ENCODE measurements at places on chromosomes 6 and 20. TPM values are rescaled to one million over a fixed set of nuclear protein-coding genes. Genes with fewer than 3 reads are reported as not detected.

Gene OPN5
- total RNA-seq: 0.14 TPM

DNA sequence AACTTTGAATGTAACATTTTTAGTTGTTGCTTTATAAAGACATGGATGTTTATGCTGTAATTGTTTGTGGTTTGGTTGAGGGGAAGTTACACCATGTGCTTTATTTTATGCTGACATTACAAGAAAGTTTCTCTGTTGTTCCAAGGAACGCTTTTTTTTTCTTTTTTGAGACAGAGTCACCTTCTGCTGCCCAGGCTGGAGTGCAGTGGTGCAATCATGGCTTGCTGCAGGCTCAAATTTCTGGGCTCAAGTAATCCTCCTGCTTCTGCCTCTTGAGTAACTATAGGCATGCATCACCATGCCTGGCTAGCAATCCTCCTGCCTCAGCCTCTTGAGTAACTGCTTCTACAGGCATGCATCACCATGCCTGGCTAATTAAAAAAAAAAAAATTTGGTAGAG, 21.0 kb upstream of the IFNGR1 start:
- peak; percentile 95 for DNase-seq
- H3K27ac ChIP-seq: no peak overlapping the region
- H3K4me3 ChIP-seq: no peak overlapping the region
- H3K4me1 ChIP-seq: no peaks in the 10 kb centered on the region
- H3K27me3 ChIP-seq: no peaks in the 10 kb centered on the region

Gene SLC2A10
- 15.6 TPM for total RNA-seq

DNA sequence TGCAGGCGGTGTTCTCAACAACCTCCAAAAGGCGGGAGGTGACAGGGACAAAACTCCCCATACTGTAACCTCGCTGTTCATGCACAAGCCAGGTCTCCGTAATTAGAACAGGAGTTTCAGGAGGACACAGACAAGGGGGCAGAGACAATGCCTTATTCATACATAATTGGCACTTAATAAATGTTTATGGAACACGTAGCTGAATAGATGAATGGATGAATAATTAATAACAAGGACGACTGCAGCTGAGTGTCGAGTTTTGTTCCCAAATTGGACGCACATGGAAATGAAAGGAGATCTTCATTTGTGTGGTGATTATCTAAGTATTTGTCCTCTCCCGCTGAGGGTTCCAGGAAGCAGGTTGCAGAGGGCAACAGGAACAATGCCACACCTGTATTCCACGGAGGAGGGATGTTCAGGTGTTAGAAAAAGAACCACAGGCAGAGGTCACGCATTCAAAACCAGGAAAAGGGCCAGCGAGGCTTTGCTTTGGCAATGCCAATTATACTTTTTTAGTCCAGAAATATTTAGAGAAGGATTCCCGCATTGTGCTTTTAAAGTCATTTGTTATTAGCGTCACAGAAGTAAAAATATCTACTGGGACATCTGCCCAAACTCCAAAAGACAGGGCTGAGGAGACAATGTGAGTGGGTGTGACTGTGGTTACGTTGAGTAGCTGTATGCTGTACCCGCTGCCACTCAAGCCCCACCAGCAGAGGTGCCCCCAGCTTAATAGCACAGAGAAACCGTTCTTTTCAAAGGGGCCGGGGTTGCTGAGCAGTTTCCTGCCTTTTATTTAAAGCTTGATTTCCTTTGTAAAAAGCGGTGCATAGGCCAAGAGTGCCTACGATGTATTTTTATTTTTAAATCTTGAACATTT, 123.3 kb downstream of the PXDC1 start:
- H3K4me3 ChIP-seq: no peak overlapping the region
- DNase-seq: no peak
- no peak overlapping the region for H3K27ac ChIP-seq
- H3K27me3 ChIP-seq: no peaks in the 10 kb centered on the region

- H3K27me3 ChIP-seq: no peaks in the 10 kb centered on the region
- no peaks in the 10 kb centered on the region for H3K36me3 ChIP-seq
- H3K27ac ChIP-seq: no peak overlapping the region
Measured at GRCh38 chr20:14957402-14957801, 620.0 kb upstream of the FLRT3 start.

DNA sequence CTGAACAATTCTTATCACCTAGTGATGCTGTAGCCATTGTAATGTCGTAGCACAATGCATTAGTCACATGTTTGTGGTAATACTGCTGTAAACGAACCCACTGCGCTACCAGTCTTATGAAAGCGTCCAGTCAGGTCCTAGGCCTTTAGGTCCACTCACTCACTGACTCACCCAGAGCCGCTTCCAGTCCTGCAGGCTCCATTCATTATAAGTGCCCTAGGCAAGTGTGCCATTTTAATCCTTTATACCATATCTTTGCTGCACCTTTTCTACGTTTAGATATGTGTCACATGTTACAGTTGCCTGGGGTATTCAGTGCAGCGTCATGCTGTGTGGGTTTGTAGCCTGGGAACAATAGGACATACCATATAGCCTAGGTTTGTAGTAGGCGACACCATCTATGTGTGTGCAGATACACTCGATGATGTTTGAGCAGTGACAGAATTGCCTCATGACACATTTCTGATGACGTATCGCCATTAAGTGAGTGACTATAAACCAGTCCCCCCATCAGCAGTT, 15.4 kb downstream of the IGF2R start:
- H3K36me3 ChIP-seq: no peaks in the 10 kb centered on the region
- no peak overlapping the region for H3K27ac ChIP-seq
- peaks cover 8% of the 10 kb centered on the region for H3K4me1 ChIP-seq
- peak; percentile 91 for DNase-seq
- H3K27me3 ChIP-seq: no peaks in the 10 kb centered on the region

Gene BCL2L1
- total RNA-seq: 74.6 TPM

- no peak overlapping the region for H3K4me3 ChIP-seq
- H3K27ac ChIP-seq: peak overlapping the region; percentile 59
- H3K27me3 ChIP-seq: no peaks in the 10 kb centered on the region
- no peaks in the 10 kb centered on the region for H3K4me1 ChIP-seq
- no peak for DNase-seq
Measured at GRCh38 chr6:30600451-30600961, 16.5 kb downstream of the PPP1R10 start.

DNA sequence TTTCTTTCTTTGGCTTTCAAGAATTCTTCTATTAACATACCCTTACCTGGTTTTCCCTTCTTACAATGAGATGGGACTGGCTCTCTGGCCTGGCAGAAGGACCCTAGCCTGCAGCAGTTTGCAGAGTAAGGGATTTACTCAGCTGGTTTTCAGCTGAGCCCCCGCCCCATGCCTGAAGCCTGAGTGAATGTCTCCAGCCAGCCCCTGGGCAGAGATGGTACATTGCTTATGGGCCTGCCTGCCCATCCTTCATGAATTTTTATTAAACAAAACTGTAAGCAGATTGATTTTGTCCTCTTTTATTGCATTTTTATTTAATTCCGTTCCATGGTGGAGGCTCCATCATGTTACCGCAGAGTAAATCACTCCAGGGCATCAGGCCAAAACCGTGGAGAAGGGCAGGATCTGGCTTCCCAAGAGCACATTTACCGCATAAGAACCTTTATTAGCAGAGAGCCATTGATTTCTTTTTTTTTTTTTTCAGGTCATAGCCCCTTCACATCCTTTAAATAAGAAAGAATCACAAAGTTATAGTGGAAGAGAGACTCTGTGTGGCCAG, 316.2 kb downstream of the DHX35 start:
- no peak for DNase-seq
- no peaks in the 10 kb centered on the region for H3K27me3 ChIP-seq
- no peaks in the 10 kb centered on the region for H3K36me3 ChIP-seq
- H3K4me3 ChIP-seq: no peak overlapping the region

DNA sequence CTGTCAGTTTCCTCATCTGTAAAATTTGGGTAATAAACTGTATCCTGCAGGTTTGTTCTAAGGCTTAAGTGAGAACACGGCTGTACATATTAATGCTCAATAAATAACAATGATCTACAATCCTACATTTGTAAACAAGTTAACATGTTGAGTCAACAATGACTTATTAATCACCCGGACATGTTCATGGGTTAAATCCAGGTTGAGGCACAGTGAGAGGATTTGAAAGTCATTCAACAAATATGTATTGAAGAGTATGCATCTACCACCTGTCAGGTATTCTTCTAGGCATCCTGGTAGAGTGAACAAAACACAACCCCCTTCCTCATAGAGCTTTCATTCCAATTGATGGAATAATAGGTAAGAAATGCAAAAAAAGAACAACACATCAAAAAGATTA, 554.7 kb upstream of the SLC35B3 start:
- H3K27ac ChIP-seq: no peak overlapping the region
- no peaks in the 10 kb centered on the region for H3K27me3 ChIP-seq
- no peaks in the 10 kb centered on the region for H3K4me1 ChIP-seq
- H3K4me3 ChIP-seq: no peak overlapping the region

GRCh38 chr6:25962149-25963127, at the start of gene TRIM38:
Gene TRIM38 (plus strand): TSS chr6:25962802. CDS start chr6:25966523, 3,721 bp downstream.
- H3K4me3 ChIP-seq: no peak within 1 kb of the TSS
- peaks cover 5% of the 10 kb centered on the region for H3K4me1 ChIP-seq
- no peak within 1 kb of the TSS for H3K27ac ChIP-seq
- no peaks in the 10 kb centered on the region for H3K27me3 ChIP-seq

DNA sequence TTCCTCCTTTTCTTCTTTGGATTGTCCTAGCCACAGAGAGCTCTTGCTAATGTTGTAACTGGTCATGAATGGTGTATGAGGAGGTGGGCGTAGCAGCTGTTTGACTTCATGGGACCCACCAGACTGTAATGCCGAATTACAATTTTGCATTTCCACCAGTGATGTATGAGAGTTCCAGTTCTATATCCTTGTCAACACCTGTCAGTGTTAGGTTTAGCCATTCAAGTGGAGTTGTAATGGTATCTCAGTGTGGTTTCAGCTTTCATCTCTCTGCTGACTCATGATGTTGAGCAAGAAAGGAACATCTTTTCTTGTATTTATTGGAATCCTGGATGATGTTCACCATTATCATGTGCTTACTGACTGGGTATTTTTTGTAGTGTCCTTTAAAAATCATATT, 5.1 kb downstream of the IGF2R start:
- DNase-seq: peak; percentile 59
- H3K4me1 ChIP-seq: peaks cover 55% of the 10 kb centered on the region
- no peaks in the 10 kb centered on the region for H3K27me3 ChIP-seq

- peak overlapping the region; percentile 7 for H3K27ac ChIP-seq
- no peaks in the 10 kb centered on the region for H3K36me3 ChIP-seq
- peaks cover 19% of the 10 kb centered on the region for H3K4me1 ChIP-seq
- peak; percentile 44 for DNase-seq
Measured at GRCh38 chr20:829551-829950, 4.0 kb upstream of the FAM110A start.

DNA sequence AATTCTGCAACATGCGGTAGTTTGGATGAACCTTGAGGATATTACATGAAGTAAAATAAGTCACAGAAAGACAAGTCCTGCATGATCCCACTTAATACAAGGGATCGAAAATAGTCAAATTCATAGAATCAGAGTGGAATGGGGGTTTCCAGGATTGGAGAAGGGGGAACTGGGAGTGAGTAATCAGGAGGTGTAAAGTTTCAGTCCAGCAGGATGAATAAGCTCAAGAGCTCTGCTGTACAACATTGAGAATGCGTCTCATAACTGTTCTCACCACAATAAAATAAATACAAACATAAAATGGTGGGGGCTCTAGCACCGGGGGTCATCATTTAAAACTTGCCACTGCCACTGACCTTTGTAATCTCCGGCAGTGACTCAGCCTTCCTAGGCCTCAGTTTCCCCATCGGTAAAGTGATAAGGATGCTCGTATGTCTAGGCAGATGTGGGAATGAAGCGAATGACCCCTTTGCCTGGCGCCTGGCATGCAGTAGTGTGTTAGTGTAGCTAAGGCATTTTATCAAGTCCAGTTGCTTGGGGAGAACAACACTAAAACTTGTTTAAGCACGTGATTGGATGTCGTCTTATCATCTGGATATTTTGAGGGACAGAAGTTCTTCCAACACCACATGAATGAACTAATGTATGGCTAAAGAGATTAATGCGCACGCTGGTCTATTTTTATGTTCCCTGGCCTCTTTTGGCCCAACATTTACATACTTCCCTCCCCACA, 421.1 kb downstream of the QKI start:
- H3K36me3 ChIP-seq: no peaks in the 10 kb centered on the region
- H3K27me3 ChIP-seq: no peaks in the 10 kb centered on the region
- H3K27ac ChIP-seq: no peak overlapping the region
- H3K4me1 ChIP-seq: no peaks in the 10 kb centered on the region

DNA sequence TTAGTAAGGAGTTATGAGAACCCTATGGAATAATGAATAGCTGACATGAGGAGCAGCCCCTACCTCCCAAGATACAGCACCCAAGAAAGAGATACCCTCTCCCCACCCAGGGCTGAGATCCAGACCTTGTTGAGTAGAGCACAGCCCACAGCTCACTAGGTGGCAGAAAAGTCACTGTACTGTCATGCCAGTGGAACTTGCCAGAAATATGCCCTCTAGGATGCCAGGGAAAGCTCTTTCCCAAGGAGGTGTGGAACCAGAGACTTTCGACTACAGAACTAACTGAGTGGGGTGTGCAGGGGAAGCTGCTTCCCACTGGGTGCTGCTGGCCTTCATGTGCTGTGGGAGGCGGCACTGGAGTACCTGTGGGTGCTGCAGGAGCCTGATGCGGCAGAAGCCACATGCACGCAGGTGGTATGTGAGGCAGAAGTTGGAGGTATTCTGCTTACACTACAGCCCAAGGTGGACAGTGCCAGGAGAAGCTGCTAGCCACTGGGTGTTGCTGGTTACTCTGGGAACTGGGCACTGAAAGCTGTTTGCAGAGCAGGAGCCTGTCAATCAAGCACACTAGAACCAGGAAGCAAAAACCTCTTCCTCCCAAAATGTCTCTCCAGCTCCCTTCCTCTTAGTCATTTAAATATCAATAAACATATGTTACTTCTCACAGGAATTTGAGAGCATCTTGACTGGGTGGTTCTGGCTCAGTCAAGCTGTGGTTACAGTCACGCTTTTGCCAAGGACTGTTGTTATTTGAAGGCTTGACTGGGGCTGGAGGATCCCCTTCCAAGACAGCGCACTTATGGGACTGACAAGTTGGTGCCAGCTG, 17.8 kb downstream of the ARMC12 start:
- no peaks in the 10 kb centered on the region for H3K36me3 ChIP-seq
- H3K4me1 ChIP-seq: no peaks in the 10 kb centered on the region
- no peak for DNase-seq
- H3K27me3 ChIP-seq: no peaks in the 10 kb centered on the region

- H3K27ac ChIP-seq: no peak overlapping the region
- no peak for DNase-seq
- H3K4me1 ChIP-seq: peaks cover 14% of the 10 kb centered on the region
- no peaks in the 10 kb centered on the region for H3K36me3 ChIP-seq
- H3K27me3 ChIP-seq: no peaks in the 10 kb centered on the region
Measured at GRCh38 chr6:72631480-72631879, 9.6 kb downstream of the KCNQ5 start.

DNA sequence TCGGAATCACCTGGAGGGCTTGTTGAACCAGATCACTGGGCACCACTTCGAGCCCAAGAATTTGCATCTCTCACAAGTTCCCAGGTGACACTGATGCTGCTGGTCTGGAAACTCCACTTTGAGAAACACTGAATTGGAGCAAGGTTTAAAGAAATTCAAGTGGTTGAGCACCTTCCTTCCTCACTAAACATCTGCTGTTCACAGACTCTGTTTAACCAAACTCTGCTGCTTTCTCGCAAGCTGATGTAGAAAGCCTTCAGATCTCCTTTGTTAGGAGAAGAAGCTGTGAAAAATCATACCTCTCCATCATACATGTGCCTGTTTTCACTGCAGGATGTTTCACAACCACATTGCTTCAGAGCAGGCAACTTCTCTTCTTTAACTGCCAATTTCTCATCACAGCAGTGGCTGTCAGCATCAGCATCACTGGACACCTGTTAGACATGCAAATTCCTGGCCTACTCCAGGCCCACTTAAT, 87.5 kb upstream of the TOP1 start:
- H3K27ac ChIP-seq: no peak overlapping the region
- no peaks in the 10 kb centered on the region for H3K27me3 ChIP-seq
- H3K36me3 ChIP-seq: no peaks in the 10 kb centered on the region
- no peak for DNase-seq
- H3K4me3 ChIP-seq: no peak overlapping the region
- no peaks in the 10 kb centered on the region for H3K4me1 ChIP-seq
